Left kidney (tissue), 8 donors: ENCODE measurements at places on chromosomes 4 and X. TPM values are rescaled to one million over a fixed set of nuclear protein-coding genes. Genes with fewer than 3 reads are reported as not detected.

The ASB5 gene
- 0.18 TPM for polyA plus RNA-seq

DNA sequence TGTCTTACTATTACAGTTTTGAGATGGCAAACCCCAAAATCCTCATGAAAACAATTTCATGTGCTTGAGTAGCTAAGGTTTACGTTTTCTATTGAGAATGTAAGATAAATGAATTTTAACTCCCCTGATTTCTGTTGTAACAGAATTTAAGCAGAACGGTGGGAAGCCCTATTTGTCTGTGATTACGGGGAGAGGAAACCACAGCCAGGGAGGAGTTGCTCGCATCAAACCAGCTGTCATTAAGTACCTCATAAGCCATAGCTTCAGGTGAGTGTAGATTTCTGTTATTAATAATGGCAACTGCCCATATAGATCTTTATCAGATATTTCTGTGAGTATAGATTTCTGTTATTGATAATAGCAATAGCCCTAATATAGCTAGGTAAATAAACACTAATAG, 44.2 kb upstream of the RHOH start:
- DNase-seq: no peak

The MAGEB10 gene
- polyA plus RNA-seq: 0.07 TPM

The TMEM31 gene
- polyA plus RNA-seq: 1.8 TPM

GRCh38 chr4:6316461-6317003, 46.9 kb downstream of the WFS1 start:
- DNase-seq: no peak

DNA sequence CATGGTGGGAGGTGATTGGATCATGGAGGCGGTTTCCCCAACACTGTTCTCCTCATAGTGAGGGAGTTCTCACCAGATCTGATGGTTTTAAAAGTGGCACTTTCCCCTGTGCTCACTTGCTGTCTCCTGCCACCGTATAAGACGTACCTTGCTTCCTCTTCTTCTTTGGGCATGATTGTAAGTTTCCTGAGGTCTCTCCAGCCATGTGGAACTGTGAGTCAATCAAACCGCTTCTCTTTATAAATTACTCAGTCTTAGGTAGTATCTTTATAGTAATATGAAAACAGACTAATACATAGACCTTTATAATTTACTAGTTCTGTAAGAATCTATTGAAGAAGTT, 82.5 kb upstream of the PITX2 start:
- no peak for DNase-seq

DNA sequence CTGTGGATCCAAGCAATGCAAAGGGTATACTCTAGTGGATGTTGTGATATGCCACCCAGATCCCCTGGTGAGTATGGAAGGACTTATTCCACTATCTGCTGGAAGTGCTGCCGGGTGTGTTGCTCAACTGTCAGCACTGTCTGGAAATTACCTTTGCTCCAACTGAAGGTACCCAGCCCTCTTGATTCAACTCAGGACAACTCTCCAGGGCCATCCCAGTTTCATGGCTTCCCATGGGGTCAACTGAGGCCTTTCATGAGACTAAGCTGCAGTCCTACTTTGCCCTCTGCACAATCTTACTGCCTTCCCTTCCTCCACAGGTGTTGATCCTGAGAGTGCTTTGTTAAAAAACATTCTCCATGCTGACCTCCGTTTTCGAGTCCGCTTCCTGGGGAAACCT, 99.8 kb downstream of the SPRY1 start:
- no peak for DNase-seq

DNA sequence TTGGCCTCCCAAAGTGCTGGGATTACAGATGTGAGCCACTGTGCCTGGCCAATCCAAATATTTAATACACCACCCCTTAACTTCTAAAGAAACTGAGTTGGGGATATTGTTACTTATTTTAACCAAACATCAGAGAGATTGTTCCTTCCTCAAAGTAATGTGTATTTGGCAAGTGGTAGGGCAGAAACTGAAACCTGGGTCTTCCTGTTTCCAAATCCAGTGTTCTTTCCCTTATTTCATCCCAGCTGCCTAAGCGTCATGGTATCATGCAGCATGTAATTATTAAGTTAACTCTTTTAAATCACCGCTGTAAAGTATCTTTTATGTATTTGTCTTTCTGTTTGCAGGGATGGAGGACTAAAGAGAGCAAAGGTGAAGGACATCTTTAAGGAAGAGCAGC, 68.4 kb downstream of the GPAT3 start:
- DNase-seq: no peak

The SMIM10L2A gene
- polyA plus RNA-seq: 10.4 TPM

GRCh38 chr4:39873823-39874222, 103.9 kb downstream of the PDS5A start:
- no peak for DNase-seq

DNA sequence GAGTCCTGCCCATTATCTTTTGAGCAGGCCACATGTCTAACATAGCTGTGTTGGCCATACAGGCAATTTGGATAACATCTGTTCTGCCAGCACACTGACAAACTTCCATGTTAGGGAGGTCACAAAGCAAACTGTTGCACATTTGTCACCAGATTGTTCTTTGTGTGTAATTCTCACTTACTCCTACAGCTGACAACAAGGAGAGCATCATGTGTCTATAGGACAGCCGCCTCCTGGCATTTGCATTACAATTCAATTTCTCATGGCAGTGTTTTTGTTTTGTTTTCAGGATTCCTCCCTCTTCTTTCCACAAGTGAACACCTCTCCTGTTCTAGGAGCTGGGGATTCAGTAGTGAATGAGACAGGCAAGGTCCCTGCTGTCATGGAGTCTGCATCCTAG, 94.3 kb upstream of the LEF1 start:
- DNase-seq: no peak

DNA sequence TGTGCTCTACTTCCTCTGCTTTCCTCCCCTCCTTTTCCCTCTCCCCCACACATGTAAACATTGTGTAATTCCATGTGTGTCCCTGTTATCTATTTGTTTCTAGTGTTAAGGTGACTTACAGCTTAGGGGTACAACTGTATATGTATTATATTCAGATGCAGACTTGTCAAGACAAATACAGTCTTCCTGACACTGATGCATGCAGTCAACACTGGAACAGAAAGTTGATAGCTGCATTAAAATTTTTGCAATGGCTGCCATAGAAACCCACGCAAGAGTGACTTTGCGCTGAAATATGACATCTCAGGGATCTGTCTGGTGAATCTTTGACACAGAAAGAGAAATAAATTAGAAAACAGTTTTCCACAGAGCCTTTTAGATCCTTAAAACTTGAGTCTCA, 656.7 kb downstream of the IL1RAPL1 start:
- no peak for DNase-seq

The XAGE3 gene
- not detected for polyA plus RNA-seq

The SSX2B gene
- polyA plus RNA-seq: not detected

DNA sequence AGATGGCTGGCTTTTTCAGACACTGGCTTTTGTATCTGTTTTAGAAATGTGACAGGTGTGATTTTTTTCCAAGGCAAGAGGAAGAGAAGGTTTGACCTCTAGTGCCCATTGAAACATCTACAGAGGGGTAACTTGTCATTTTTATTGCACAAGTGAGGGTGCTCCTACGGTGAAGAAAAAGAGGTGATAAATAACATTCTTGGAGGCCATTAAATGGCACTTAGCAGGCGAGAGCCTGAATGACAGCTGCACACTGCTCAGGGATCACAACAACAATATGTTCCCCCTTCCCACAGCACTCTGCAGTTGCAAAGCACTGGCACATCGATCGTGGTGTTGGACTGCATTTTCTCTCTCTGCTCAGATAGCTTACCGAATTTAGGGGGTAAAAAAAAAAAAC, 22.9 kb downstream of the FAM184B start:
- DNase-seq: no peak

The GAGE12H gene
- polyA plus RNA-seq: not detected

The CRLF2 gene
- 0.12 TPM for polyA plus RNA-seq

DNA sequence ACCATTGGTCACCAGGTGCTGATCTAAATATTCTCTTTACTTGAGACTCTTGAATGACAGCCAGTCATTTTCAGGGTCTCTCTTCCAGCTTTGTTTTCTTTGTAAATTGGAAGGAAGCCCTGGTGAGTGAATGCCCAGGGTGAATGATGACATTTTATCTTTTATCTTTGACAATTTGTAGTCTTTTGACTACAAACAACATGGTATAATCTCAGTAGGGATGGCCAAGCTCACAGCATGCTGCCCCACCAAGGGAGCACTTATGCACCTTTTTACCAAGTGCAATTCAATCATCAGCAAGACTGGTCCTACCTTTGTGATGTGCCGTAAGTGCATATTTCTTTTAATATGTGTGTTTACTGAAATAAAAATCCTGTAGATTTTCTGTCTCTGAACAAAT, 5.7 kb downstream of the AFM start:
- no peak for DNase-seq

- DNase-seq: no peak
Observed at GRCh38 chr4:19992471-19993093, 259.1 kb upstream of the SLIT2 start.

DNA sequence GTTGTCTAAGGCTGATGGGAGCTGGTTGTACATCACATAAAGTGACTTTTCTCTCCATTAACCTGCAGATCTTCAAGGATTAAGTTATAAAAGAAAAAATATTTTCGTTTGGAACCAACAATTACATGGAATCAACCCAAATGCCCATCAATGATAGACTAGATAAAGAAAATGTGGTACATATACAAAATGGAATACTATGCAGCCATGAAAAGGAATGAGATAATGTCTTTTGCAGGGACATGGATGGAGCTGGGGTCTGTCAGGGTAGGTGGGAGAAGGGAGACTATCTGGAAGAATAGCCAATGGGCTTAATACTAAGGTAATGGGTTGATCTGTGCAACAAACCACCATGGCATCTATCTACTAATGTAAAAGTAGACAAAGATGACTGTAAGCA, 313.2 kb downstream of the FSTL5 start:
- no peak for DNase-seq

- no peak for DNase-seq
Observed at GRCh38 chr4:65482410-65482809, 187.9 kb downstream of the EPHA5 start.

DNA sequence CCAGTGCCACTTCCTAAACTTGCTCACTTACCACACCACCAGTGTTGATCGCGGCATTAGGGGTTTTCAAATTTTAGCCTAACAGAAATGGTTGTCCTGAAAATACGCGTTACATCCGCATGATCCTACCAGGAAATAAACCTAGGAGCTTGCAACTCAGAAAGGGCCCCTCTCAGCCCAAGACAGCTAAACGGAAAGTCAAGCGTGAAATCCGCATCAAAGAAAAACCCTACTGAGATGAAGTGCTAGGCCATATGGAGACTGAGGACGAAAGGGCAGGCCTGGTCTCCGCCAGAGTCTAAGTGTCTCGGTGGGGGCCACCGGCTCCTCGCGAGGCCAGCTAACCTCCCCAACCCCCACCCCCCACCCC, 626 bp downstream of the YTHDC1 start:
- DNase-seq: no peak

DNA sequence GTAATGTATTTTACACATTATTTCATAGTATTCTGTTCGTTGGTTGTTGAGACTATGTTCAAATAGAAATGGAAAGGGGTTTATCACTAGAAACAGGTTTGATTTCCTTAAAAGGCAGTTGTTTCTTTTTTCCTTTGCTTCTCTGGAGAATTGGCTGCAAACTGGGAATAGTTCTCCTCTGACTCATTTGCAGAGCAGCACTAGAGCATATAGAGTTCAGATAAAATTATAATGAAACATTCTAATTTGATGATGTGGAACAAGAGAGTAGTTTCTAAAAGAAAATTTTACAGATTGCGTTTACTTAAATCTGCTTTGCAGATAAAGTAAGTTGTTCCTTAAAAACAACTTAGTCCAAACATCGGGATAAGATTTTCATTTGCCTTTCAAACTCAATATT, 29.7 kb downstream of the SYNPO2 start:
- peak; percentile 44 for DNase-seq

DNA sequence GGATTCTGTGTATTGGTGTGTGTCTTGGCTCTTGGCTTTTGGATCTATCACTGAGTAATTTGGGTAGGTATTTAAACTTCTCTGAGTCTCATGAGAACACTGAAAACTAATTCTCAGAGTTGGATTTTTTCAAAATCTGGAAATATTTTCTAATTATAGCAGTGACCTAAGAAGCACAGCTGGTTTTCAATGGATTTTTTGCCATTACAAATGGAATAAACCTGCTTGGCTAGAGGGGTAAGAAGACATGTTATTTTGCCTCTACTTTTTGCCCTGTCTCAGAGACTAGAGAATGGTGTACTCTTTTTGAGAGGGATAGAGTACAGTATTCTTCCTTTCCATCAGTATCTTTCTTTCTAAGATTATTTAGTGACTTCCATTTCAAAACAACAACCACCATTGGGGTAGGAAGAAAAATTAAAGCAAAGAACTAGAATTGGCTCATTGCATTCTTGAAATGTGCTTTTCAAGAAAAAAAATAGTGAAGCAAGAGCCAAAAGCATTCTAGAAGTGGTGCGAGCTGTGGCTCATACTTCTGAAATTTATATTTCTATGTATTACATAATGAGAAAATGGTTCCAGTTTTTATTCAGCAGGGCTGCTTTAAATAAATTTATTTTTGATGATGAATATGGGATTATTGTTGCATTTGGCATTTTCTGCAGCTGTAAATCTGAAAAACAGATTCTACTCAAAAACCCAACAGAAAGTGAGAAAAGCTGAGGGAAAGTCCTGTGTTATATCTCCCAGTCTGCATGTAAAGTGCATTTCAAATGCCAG, 850.2 kb upstream of the SLIT2 start:
- DNase-seq: no peak

DNA sequence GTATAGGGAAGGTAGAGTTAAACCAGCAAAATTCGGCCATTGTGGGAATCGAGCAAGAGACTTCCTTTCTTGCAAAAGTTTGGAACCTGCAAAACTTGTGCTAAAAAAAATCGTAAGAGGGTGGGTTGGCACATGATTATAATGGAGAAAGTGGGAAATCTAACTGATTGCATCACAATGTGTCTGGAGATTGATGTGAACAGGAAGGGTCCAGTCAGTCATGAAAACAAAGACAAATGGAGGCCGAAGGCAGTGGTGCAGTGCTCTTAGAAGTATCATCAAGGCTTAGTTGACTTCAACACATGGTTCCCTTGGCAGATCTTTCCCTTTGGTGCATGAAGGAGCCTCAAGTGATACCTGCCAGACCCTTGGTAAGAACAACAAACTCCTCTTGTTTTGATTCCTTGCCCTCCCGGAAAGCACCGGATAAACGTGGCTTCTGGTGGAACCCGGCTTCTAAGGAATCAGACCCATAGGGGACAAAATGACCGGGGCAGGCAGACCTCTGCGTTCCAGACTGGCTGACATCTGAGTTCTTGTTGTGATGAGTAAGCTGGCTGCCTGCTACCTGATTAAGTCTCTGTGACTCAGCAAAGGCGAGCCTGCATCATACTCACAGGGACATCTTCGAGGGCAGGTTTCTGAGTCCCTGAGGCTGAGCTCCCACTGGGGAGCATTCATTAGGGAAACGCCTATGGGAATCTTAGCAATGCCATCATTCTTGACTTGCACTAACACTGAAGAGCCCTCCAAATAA, 87.7 kb upstream of the MAP3K15 start:
- no peak for DNase-seq

GRCh38 chrX:36581030-36581429, 427.1 kb upstream of the FAM47C start:
- no peak for DNase-seq

GRCh38 chrX:39174241-39174771, 373.0 kb downstream of the MID1IP1 start:
- DNase-seq: no peak

The ARHGAP6 gene
- 15.0 TPM for polyA plus RNA-seq
